Small intestine (tissue), 16 donors: ENCODE measurements at places on chromosomes 2 and 18.

- H3K27ac ChIP-seq, result no peak overlapping the region
- H3K4me1 ChIP-seq, result no peaks in the 10 kb centered on the region
- H3K4me3 ChIP-seq, result no peak overlapping the region
- DNase-seq, result no peak
Observed at GRCh38 chr2:52936029-52936428, 831.6 kb upstream of the CHAC2 start.

GRCh38 chr2:79950526-79950925, 354.0 kb downstream of the LRRTM1 start:
- H3K27ac ChIP-seq, result no peak overlapping the region
- no peaks in the 10 kb centered on the region for H3K4me1 ChIP-seq
- no peak for DNase-seq
- H3K4me3 ChIP-seq, result no peak overlapping the region
- H3K27me3 ChIP-seq, result no peaks in the 10 kb centered on the region
- H3K36me3 ChIP-seq, result no peaks in the 10 kb centered on the region

DNA sequence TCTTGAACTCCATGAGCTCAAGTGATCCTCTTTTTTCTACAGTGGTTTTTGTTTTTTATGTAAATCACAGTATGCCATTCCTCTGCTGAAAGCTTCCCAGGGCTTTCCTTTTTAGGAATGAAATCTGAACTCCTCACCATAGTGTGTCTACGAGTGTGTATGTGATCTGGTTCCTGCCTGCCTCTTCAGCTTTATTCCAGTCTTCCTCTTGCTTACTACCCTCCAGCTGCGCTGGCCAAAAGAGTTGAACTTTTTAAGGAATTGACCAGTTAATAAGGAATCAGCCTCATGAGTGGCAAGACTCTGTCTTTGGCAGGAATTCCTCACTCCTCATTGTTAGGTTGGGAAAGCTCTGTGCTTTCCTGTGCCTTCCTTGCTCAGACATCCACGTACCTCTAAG, 4.0 kb downstream of the CCT7 start:
- H3K27ac ChIP-seq, result no peak overlapping the region
- H3K4me1 ChIP-seq, result peaks cover 2% of the 10 kb centered on the region
- H3K36me3 ChIP-seq, result peaks cover 8% of the 10 kb centered on the region
- no peak for DNase-seq

DNA sequence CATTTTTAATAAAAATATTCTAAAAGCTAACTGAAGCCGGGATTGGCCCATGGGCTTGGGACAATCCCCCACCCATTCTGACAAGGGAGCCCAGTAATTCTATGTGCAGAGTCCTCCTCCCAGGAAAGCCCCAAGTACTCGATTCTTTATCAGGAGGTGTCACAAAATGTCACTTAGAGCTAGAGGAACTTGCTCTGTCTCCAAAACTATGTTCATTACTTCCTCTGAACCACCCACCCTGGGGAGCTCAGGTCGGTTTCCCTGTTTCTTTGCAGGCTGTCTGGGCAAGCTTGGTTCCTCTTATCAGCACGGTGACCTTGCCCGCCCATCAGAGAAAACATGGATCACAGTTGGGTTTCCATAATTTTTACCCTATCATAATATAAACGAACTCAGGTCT, 430.6 kb upstream of the ID2 start:
- no peak overlapping the region for H3K4me3 ChIP-seq
- no peak overlapping the region for H3K27ac ChIP-seq
- no peaks in the 10 kb centered on the region for H3K4me1 ChIP-seq

DNA sequence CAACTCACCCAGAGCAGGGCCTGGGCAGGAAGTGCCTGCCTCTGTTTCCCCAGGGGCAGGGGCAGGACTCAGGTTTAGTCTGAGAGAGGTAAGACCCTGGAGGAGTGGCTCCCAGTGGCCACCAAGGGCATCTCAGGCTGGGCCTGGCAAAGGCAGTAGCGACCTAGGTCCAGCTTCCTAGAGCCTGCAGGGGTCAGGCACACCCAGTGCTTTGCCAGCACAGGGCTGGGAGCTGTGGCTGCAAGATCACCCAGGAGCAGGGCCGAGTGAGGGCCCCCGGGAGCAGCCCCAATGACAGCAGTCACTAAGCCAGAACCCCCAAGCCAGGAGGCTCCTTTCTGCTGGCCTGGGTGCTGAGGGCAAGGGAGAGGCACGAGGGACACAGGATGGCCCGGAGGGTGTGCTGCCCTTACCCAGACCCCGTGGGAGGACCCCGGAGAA, 8.8 kb upstream of the DUSP2 start:
- no peaks in the 10 kb centered on the region for H3K27me3 ChIP-seq
- no peak overlapping the region for H3K27ac ChIP-seq
- H3K4me3 ChIP-seq, result no peak overlapping the region
- no peaks in the 10 kb centered on the region for H3K4me1 ChIP-seq
- no peaks in the 10 kb centered on the region for H3K36me3 ChIP-seq

DNA sequence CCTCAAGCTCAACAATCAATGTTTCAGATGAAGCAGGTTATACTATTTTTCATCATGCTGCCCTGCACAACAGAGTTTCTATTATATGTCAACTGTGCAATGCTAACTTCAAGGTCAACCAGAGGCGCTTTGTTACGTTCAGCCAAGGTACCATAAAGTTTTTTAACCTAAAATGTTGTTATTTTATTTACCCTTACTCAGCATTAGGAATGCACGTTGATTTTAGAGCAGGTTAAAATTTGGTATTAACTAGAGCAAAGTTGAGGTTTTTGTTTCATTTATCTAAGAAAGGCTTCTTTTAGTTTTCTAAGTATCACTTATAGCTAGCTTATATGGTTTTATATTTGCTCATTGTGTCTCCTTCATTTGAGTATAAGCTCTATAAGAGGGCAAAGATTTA, 21.8 kb downstream of the ANKAR start:
- H3K27ac ChIP-seq, result no peak overlapping the region
- H3K4me3 ChIP-seq, result no peak overlapping the region
- DNase-seq, result no peak
- no peaks in the 10 kb centered on the region for H3K27me3 ChIP-seq
- H3K4me1 ChIP-seq, result no peaks in the 10 kb centered on the region

- H3K4me1 ChIP-seq, result peaks cover 4% of the 10 kb centered on the region
- H3K27ac ChIP-seq, result no peak overlapping the region
- no peak for DNase-seq
- H3K4me3 ChIP-seq, result no peak overlapping the region
- H3K36me3 ChIP-seq, result no peaks in the 10 kb centered on the region
Observed at GRCh38 chr2:158518084-158518483, 61.3 kb downstream of the PKP4 start.

DNA sequence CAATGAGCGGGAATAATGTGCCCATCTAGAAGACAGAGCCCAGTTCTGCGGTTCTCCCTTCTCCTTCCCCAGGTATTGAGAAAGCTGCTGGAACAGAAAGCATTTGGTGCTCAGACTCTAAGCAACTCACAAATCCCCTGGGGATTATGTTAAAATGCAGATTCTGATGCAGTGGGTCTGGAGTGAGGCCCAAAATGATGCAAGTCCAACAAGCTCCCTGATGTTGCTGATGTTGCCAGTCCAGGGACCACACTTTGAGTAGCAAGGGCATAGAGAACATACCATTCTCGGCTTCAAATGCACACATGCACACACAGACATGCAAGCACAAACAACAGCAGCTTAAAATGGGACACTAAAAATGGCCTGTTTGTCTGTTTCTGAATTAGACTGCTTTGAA, 274.8 kb upstream of the NCKAP5 start:
- H3K4me1 ChIP-seq, result no peaks in the 10 kb centered on the region
- no peak for DNase-seq
- H3K4me3 ChIP-seq, result no peak overlapping the region

DNA sequence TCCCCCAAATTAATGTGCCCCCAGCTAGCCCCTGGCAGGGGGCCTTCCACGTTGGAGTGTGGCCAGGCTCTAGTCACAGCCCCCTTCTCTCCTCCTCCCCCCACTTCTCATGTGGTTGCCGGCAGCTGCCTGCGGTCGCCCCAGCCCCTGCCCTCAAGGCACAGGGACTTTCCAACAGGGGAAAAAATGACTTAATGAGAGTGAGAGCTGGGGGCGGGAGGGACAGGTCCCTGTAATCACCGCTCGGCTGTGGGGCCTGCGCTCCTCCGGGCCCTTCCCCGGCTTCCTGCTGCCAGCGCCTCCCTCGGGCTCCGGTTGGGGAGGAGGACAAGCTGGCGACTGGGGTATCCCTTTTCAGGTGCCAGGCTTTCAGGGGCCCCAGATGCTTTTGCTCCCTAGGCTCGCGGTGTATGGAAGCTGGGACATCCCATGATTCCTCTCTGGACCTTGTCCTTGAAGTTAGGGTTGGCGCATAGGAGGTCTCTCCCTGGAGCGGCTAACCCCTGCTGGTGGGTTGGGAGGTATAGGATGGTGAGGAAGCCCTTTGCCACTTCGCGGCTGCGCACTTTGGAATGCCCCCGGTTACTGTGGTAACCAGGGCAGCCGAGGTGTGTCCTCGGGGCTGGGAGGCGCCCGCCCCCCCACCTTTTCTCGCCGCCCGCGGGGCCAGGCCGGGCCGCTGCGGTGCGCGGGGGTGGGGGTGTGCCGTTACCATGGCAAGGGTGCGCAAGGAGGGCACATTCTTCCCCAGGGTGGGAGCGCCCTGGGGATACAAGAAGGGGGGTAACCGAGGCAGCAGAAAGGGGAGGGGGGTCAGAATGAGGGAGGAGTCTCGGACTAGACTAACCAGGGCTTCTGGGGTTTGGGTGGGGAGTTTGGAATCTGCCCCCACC, 16.1 kb downstream of the WNT10A start:
- H3K27ac ChIP-seq, result no peak overlapping the region
- H3K4me3 ChIP-seq, result peak overlapping the region; percentile 4
- peaks cover 86% of the 10 kb centered on the region for H3K27me3 ChIP-seq
- no peaks in the 10 kb centered on the region for H3K36me3 ChIP-seq

DNA sequence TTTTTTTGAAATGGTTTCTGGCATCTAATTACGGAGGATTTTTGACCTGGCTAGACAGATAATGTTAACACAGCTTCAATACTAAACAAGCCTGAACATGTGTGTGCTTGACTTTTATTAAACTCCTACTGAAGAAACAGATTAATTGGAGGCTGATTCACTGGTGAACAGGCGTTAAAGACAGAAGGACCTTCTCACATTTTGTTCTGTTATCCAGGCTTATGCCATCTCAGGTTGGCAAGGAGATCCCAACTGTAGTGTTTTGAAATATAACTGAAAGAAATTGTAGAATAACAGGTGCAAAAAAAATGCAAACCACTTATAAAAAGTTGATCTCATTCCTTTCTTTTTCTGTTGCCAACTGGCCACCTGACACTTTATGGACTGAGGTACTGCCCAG, 269.6 kb downstream of the ARHGAP15 start:
- no peaks in the 10 kb centered on the region for H3K27me3 ChIP-seq
- H3K4me1 ChIP-seq, result no peaks in the 10 kb centered on the region
- H3K4me3 ChIP-seq, result no peak overlapping the region
- no peak overlapping the region for H3K27ac ChIP-seq
- no peaks in the 10 kb centered on the region for H3K36me3 ChIP-seq

GRCh38 chr2:28956890-28957289, 24.2 kb upstream of the TOGARAM2 start:
- DNase-seq, result no peak
- H3K36me3 ChIP-seq, result no peaks in the 10 kb centered on the region
- H3K27me3 ChIP-seq, result peaks cover 2% of the 10 kb centered on the region
- no peak overlapping the region for H3K27ac ChIP-seq

DNA sequence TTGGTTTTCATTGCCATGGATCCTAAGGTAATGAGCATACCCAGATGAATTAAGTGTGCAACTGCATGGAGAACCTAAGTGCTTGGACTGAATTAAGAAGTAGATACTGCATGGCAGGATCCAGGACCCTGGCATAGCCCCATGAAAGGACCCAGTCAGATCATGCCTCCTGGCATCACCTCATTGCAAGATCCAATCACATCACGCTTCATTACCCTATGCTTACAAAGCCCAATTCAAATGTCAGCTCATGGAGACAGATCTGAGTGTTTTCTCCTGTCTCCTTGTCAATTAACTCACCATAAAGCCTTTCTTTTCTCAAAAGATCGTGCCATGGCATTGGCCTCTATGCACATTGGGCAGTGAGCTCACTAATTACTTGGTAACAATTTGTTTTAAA, 519.8 kb upstream of the ZNF804A start:
- H3K27me3 ChIP-seq, result no peaks in the 10 kb centered on the region
- no peak overlapping the region for H3K4me3 ChIP-seq
- H3K27ac ChIP-seq, result no peak overlapping the region
- no peak for DNase-seq
- no peaks in the 10 kb centered on the region for H3K36me3 ChIP-seq

GRCh38 chr2:190159453-190159852, 96.9 kb upstream of the MSTN start:
- no peak overlapping the region for H3K27ac ChIP-seq
- DNase-seq, result no peak
- H3K36me3 ChIP-seq, result no peaks in the 10 kb centered on the region
- no peaks in the 10 kb centered on the region for H3K27me3 ChIP-seq
